ENCODE measurements at places on chromosomes 5 and 9.

GRCh38 chr9:34456151-34456550, 2.2 kb downstream of the FAM219A start:
- DNase-seq = no peak

DNA sequence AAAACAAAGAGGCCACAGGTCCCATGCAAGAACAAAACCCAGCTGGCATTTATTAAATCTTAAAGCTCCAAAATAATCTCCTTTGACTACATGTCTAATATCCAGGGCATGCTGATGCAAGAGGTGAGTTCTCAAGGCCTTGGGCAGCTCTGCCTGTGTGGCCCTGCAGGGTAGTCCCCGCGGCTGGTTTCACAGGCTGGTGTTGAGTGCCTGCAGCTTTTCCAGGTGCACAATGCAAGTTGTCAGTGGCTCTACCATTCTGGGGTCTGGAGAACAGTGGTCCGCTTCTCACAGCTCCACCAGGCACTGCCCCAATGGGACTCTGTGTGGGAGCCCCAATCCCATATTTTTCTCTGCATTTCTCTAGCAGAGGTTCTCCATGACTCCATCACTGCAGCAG, 54.4 kb upstream of the HCN1 start:
- no peak for DNase-seq

DNA sequence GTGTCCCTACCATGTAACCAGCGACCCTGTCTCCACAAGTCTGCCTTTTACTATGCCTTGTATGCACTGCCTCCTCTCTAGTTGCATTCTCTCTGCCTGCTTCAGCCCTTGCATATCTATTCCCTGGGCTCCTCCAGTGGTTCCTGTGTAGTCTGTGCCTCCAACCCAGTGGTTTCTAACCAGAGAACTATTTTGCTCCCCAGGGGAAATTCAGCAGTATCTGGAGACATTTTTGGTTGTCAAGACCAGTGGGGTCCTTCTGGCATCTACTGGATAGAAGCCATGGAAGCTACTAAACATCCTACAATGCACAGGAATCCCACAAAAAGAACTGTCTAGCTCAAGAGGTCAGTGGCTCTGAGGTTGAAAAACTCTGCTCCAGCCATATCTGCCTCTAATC, 224.1 kb upstream of the RASEF start:
- no peak for DNase-seq

GRCh38 chr5:95530416-95530815, 24.4 kb downstream of the SKIC3 start:
- DNase-seq = no peak

DNA sequence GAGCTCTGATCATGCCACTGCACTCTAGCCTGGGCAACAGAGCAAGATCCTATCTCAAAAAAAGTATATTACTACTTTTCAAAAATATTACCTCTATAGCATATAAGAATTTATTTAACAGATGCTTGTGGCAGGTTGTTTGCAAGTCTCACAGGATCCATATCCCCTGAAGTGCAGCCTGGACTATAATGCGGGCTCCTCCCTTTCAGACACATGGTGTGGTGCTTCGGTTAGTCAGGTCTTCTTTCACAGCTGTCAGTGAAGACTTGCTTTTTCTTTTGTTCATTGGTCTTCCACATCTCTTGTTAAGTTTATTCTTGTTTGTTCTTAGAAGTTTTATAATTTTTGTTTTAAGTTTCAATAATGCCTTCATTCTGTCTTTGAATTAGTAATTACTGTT, 9.4 kb upstream of the HRCT1 start:
- no peak for DNase-seq
